NT2/D1 (cell line): ENCODE measurements at places on chromosomes 12 and 14.

- no peak for DNase-seq
These were observed 11.7 kb upstream of the NFKBIA start for GRCh38 chr14:35416108-35416750.

DNA sequence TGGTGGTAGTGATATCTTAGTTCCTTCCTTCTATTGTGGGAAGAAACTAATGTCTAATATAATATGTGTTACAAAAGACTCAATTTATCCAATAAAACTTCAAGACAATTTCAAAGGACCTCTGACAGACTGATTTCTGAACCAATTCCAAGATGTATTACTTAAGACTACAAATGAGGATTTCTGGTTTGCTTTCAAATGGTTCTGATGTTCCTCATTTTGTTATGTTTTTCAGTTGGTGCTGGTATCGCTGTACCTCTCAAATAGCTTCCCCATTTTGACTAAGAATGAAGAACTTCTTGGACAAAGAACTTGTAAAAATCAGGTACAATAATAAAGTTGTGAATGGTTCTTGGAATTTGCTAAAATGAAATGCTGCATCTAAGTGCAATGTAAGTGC is 19.4 kb upstream of the MBIP start:
- no peak for DNase-seq

DNA sequence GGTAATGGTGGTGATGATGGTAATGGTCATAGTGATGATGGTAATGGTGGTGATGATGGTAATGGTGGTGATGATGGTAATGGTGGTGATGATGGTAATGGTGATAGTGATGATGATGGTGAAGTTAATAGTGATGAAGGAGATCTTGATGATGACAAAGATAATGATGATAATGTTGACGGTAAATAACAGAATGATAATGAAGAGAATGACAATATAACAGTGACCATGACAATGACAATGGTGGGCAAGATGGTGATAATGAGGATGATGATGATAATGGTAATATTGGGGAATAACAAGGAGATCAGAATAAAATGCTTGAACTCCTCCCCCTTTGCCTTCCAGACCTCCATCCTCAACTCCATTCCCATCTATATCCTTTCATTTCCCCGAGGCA is 233.3 kb upstream of the SFSWAP start:
- DNase-seq, result no peak

DNA sequence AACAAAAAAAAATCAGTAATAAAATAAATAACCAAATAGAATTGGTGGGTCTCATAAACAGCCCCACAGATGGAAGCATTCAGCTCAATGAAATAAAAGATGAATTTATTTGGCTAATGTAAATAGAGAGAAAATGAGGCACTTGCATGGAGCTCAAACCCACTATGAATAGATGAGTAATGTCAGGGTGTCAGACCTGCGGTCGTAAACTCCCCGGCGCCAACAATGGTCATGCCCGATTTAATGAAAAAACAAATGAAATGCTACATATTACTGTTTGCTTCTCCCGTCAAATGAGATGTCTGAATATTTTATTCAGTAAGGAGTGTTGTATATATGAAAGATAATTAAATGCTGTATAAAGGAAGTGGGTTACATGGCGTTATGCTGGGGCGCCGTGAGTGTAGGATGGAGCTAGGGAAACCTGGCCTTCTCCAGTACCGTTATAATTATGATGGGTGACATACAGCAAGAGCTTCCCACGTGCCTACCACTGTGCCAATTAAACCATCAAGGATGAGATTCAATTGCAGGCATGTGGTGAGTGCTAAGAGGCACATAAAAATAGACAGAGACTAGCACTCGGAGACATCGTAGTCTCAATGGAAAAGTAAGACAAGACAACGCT is 648.1 kb downstream of the BCL11B start:
- no peak for DNase-seq

DNA sequence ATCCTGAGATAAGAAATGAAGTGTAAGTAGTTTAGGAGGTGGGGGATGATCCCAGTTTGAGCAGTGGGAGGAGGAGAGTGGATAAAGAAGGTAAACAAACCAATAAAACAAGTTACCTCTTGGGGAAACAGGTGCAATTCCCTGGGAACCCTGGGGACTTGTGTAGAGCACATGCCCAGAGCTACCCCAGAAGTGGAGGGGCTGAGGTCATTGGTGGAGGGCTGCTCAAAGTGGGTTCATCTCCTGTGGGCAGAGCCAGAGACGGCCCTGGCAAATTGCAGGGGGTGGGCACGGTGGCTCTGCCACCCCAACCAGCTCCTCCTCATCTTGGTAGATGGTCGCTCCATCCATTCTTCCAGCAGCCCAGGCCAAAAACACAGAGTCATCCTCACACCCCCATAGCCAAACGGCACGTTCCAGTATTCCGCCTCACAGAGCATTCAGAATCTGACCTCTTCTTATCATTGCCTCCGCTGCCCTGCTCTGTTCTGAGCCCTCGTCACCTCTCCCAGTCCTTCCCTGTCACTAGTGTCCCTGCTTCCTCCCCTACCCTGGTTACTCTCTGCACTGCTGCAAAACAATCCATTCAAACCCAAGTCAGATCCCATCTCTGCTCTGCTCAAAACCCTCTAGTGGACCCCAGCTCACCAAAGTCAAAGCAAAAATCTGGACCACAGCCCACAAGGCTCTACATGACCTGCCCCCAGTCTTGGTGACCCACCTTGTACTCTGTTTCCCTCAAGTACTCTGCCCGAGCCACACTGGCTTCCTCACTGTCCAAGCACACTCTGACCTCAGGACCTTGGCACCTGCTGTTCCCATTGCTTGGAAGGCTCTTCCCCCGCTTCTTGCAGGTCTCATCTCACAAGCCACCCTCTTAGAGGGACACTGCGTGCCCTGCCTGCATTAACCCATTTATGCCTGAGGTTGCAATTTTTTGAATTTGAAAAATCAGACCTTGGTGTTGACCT is 5.5 kb downstream of the CYP46A1 start:
- no peak for DNase-seq

GRCh38 chr12:70196811-70197281 is 46.4 kb upstream of the CNOT2 start:
- DNase-seq, result no peak

DNA sequence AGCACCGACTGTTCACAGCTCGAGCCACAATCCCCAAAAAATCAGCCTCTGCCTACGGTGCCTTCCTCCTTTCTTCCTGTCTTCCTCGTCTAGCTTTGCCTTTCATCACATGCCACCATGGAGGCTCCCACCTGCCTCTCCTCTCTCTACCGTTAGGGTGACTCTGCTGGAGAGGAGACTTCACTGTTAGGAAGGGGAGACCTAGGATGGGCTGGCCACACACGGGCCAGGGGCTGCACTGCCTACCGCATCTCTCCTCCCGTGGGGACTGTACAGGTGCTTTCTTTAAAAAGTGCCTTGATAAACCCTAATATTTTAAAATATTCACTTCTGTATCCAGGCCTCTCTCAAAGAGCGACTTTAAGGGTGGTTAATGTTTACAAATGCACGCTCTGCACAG is 1104.7 kb downstream of the BCL11B start:
- no peak for DNase-seq

GRCh38 chr12:13992585-13992984 is 11.2 kb upstream of the GRIN2B start:
- no peak for DNase-seq

DNA sequence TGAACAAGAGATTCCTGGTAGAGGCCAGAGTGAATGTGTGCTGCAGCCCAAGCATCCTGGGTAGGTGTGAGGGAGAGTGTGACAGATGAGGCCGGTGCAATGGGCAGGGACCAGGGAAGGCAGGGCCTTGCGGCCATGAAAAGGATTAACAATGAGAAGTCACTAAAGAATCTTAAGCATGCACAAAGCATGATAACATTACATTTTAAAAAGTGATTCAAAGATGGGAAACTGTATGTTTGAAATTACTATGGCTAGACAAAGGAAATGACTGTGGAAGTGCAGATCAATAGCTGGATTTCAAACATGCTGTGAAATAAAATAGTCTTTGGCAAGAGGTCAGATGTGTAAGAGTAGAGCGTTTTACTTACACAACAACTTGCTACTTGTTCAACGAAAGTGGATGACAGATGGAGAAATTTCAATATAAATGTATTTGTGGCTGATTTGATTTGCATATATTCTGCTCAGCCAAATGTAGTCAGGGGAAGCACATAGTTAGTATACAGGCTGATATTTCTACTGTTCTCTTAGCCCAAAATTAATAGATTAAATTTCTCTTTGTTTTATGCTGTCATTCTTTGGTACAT is 175.5 kb downstream of the CCDC59 start:
- no peak for DNase-seq

DNA sequence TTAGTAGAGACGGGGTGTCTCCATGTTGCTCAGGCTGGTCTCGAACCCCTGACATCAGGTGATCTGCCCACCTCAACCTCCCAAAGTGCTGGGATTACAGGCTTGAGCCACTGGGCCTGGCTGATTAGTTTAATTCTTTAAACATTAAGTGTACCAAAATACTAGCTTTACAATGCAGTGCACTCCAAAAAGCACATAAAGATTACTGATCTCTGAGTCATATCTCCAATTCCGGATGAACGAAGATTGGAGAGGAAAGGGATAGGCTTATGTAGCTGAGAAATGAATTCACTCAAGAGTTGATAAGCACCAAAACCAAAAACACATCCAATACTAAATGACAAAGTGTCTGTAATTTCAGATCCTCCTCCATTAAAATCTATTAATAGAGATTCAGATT is 15.1 kb downstream of the NAV3 start:
- DNase-seq, result no peak

GRCh38 chr12:51593539-51593938 is 2.5 kb downstream of the SCN8A start:
- DNase-seq, result peak; percentile 13

DNA sequence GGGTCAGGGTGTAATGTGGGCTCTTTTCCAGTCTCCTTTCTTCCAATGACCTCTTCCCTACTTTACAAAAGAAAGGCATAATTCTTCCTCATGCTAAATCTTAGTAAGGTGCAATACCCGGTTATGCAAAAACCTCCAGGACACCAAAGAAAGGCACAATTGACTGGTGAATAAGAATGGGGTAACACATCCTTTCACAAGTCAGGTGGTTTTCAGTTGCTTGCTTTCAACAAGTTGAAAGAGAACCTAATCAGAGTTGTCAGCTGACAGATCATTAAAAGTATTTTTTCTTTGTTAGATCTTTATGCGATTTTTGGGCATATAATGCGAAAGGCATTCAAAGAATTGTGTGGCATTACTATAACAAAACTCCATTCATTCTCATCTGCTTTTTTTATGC is 1.3 kb upstream of the AEBP2 start:
- DNase-seq, result peak; percentile 87

DNA sequence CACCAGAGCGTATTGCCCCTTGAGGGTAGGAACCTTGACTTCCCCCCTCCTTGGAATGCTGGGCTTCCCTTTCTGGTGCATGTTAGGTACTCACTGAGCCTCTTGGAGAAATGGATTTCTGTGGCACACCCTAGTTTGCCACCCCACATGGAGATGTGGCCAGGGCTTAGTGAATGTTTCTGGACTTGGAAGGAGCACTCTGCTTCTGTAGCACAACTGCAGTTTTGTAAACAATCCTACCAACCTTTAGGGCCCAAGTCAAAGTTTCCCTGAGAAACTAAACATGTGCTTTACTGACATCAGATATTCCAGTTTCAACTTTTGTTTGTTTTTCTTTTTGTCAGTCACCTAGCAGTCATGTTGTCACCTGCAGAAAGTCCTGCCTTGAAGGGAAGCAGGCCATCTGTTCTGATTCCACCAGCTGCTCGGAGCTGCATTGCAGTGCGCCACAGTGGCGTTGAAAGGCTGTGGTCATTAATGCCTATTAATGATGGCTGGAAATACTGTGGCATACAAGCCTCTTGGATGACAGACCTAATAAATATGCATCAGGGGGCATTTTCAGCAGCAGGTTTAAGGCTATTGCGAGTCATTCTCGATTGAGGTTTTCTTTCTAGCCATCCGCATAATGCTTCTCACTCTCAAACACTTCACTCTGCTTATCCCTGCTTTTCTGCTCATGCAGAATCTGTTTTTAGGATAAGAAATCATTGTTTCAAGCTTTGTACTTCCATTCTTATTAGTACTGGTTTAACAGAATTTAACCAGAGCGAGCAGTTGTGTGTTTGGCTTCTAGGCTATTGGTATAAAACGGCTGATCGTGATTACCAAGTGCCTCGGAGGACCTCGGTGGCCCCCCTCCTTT is 7.8 kb downstream of the PELI2 start:
- DNase-seq, result no peak

- DNase-seq, result peak; percentile 77
These were observed 41.6 kb upstream of the CAPRIN2 start for GRCh38 chr12:30796313-30796780.

- no peak for DNase-seq
These were observed 12.3 kb downstream of the PPHLN1 start for GRCh38 chr12:42338280-42338679.

DNA sequence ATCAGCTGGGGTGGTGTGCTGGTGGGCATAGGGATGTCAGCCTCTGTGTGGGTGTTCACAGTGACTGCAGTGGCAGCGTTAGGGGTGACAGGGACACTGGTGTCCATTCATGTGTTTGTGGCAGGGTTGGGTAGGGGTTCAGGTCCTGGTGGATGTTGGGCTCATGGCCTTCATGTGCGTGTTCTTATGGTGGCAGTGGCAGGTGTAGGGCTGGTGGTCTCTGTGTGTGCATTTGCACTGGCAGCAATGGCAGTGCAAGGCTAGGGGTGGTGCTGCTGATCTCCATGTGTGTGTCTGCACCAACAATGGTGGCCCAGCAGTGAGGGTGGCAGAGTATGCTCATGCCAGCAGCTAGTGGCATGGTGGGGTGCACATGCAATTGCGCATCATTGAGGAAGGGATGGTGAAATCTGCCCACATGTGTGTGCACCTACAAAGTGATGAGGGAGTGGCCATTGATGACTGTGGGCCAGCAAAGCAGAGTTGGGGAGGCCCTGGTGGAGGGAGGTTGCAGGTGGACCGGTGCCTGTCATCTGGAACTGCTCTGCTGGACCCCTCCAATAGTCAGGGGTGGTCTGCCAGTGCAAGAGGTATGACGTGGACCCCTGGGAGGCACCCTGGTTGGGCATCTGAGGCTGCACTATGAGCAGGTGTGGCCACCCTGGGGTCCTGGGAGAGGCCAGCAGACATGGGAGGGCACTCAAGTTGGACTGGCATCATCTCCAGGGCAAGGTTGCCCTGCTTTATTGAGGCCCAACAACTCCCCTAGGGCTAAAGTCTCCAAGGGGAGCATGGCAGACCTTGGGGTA is 182.9 kb downstream of the TTC6 start:
- DNase-seq, result no peak

DNA sequence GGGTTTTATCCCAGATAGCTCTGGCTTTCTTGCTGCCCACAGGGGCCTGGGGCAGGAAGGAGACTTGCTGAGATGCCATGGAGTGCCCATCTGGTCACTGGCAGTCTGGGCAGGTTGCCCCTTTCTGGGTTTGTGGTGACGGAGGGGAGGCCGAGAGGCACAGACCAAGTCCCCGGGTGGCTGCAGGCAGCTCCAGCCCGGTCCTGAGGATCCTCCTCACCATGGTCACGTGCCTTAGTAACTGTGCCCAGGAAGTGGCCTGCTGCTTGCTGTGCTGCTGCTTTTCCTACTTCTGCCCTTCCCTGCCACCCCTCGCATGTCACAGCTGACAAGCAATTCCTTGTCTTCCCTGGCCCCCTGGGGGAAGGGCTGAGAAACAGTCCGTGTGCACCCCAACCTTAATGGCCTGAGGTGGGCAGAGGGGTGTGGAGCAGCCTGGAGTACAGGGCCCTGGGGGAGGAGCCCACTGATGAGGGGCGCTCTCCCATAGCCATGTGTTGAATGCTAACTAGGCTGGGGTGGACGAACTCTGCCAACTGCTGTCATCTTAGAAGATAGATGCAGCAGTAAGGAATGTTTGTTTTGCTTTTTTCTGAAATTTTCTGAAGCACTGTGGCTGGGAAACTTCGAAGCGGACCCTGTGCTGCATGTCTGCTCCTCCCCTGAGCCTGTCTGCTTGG is 54.9 kb upstream of the SRSF5 start:
- DNase-seq, result no peak

- DNase-seq, result no peak
These were observed 66.7 kb upstream of the PPP1R12A start for GRCh38 chr12:80001562-80001961.
